Omental fat pad (tissue), 4 donors: ENCODE measurements at places on chromosomes 7 and 10.

GRCh38 chr10:78772986-78773530, 295.7 kb upstream of the ZMIZ1 start:
- DNase-seq, result peak; percentile 18

GRCh38 chr10:80537086-80537735, 491 bp upstream of the SH2D4B start:
- DNase-seq, result no peak

DNA sequence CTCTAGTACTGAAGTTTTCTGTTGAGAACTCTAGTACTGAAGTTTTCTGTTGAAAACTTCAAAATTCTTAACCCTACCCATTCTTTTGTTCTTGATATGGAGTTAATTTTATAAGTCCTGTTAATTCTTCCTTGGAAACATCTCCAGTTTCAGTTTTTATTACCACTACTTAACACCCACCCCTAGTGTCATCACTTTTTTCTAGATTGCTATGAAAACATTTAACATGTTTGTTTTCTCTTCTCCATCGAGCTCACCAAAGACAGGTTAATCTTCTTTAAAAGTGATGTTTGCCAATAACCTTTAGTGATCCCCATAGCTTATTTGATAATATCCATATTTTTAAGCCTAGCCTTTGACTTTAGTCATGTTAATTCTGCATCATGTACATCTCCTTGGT, 147.9 kb downstream of the PPP1R9A start:
- DNase-seq, result no peak

- DNase-seq, result no peak
Measured at GRCh38 chr10:6704896-6705295, 124.8 kb upstream of the PRKCQ start.

- no peak for DNase-seq
Measured at GRCh38 chr10:96268341-96268909, 2.9 kb downstream of the BLNK start.
